ENCODE measurements at places on chromosomes 3 and 15.

DNA sequence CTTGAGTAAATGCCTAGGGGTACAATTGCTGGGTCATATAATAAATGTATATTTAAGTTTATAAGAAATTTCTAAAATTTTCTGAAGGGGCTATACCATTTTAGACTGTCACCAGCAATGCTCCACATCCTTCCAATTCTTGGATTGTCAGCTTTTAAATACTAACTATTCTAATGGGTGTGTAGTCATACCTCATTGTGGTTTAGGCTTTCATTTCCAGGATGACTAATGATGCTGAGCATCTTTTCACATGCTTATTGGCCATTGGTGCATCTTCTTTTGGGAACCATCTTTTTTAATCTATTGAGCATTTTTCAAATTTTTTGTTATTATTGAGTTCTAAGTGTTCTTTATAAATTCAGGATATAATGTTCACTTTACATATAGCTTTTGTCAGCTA is 52.5 kb upstream of the CORO2B start:
- peak; percentile 50 for DNase-seq

DNA sequence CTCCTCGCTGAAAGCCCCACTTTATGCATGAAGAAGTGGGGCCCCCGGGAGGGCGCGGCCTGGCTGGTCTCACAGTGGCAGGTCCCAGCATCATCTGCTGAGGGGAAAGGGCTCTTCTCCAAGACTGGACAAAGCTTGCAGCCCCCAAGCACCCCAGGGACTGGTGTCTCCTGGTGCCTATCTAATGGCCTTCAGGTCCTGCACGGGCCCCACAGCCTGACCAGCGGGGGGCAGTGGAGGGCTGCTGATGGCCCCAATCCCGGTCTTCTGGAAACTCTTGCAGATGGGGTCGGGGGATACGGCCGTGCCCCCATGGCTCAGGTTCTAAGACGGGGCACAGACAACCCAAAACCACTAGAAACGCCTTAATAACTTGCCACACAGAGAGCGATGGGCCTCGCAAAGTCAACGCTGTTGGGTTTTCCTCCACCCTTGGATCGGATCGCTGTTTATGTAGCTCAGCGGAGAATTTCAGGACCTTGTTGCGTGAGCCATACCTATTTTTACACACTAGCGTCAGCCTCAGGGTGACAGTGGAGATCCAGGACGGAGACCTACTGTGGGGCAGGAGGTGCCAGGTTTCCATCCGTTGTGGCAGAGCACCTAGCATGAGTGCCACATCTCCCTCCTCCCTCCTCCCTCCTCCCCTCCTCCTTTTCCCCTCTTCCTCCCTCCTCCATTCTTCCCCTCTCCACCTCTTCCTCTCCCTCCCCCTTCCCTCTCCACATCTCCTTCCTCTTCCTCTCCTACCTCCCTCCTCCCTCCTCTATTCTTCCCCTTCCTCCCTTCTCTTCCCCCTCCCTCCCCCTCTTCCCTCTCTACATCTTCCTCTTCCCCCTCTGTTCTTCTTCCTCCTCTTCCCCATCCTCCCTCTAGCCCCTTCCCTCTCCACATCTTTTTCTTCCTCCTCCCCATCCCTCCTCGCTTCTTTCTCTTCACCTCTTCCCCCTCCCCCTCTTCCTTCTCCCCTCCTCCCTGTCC is 79.3 kb upstream of the ALDH1L1 start:
- DNase-seq = peak; percentile 33

GRCh38 chr15:40940296-40940801 is 11.2 kb downstream of the DLL4 start:
- no peak for DNase-seq

DNA sequence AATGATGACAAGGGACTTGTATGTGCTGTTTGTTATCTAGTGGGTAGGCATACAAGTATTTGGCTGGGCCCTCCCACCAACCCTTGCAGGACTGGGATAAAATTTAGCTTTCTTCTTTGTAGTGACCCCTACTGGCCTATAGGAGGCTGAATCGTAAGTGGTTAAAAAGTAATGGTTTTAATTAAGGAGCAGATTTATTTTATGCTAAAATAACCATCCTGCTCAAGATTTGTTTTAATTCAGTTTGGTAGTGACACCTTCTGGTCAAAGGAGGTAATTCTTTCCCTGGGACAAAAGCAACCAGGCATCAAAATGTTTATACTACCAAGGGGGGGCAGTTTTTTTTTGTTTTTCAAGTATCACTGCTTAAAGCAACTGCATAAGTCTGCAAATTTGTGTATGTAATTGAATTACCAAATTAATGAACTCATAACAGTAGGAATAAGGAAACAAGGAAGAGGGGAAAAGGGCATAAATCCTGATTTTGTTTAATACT is 70.7 kb downstream of the TOP2B start:
- DNase-seq = peak; percentile 90

GRCh38 chr3:32391643-32392535 is at the start of gene CMTM7:
Gene CMTM7, plus strand, starts transcription at chr3:32391853. Its CDS starts 54 bp downstream, at chr3:32391907.
- DNase-seq = peak; percentile 82

All from adipocyte (in vitro differentiated cells).